ENCODE measurements at places on chromosomes 5 and 9.

DNA sequence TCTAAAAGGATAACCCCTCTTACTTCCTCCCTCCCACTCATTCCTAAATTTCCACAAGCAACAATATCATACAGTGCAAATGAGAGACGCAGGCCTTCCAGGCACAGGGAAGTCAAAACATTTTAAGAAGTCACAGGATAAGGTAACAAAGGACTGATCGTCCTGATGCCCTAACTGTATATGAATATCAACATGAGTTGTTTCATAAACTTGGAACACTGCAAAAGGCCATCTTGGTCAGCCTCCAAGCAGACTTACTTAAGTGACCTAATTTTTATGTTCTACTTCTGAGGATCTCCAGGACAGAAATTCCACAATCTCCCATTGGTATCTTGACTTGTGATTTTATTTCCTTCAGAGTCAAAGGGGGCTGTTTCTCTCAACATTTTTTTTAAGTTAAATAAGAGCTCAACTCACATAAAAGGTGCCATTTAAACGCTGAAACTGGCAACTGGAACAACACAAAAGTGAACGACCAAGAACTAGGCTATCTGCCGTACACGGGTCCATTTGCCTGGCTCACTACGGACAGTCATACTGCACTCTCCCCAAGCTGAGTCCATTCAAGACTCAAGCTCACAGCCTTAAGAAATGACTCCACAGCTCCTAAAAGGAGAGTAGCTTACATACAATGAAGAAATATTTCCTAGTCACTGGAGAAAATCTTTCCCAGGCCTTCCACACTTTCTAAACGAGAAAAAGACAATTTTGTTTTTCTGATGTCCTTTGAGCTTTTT is 71.3 kb downstream of the LHFPL2 start:
- no peak for DNase-seq

DNA sequence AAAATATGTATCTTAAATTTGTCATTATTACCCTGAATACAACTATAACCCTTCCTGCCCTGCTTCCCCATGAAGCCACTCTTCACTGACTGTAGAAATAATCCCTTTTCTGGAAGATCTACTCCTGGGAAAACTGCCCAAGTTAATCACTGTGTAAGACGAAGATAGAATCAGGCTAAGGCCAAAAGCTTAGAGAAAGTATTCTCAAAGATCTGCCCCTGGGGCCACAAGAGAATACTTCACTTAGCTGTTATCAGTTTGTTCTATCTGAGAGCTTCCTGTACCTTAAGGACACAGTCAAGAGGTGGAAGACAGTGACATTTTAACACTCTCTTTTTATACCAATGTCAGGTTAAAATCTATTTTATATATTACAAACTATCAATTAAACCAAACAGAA is 33.8 kb downstream of the RNF145 start:
- DNase-seq: no peak

DNA sequence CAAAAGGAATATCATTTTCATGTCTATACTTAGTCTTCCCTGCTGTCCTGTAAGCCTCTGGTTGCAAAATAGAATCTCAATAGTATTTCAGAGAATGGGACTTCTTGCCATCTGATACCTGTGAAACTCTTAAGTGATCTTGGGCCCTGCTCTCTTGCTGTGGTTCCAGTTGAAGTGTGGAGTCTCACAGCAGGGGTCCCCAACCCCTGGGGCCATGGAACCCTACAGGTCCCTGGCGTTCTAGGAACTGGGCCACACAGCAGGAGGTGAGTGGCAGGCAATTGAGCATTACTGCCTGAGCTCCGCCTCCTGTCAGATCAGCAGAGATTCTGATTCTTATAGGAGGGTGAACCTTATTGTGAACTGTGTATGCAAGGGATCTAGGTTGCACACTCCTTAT is 65.9 kb downstream of the ZSWIM6 start:
- no peak for DNase-seq

DNA sequence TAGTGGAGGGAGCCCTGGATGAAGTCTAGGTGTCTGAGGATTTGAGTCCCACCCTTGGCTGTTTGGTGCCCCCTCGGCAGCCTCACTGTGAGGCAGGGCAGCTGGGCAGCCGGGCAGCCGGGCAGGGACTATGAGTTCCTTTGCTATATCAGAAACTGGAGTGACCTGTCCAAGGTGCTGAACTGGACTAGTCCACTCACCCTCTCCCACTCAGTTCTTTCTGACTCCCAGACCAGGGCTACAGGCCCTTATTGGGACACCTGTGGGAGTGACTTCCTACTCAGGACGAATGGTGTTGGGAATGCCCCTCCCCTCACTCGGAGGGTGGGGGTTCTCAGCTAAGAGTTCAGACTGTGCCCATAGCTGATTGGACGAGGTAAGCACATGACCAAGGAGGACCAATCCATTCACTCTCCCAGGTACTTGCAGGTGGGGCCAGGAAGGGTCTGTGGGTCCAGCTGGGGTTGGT is 34.1 kb upstream of the RAPGEF1 start:
- DNase-seq: peak; percentile 88

GRCh38 chr9:113559834-113560800 is 96.6 kb downstream of the RGS3 start:
- DNase-seq: no peak

DNA sequence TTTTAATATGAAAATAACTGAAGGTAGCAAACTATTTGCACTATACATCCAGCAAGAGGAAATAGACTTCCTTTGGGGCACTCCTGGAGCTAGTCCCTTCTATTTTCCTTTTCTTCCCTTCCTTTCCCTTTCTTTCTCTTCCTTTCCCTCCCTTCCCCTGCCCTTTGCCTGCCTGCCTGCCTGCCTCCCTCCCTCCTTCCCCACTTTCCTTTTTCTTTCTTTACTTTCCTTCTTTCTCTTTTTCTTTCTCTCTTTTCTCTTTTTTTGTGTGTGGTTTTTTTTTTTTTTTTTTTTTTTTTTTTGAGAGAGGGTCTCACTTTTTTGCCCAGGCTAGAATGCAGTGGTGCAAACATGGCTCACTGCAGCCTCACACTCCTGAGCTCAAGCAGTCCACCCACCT is 17.3 kb upstream of the CXXC5 start:
- no peak for DNase-seq

Data from myocyte (in vitro differentiated cells).